Ascending aorta (tissue), 2 donors: ENCODE measurements at places on chromosomes 3 and 15.

DNA sequence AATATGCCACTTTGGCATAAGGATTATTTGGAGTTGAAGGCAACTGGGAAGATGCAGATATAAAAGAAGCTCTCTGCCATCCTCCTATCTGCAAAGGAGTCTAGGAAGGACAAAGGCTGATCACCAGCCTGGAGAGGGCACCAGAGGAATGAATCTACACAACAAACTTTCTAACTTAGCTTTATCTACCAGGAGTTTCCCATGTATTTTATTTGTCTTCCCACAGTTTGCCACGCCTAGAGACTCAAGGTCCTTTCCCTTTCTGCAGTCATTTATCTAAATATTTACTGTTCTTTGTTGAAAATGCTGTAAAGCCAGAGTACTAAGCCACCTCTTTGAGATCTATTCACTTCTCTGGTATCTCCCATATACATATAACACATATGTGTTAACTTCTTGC lies 32.2 kb downstream of the GPR176 start:
- DNase-seq: no peak

- no peak for DNase-seq
Measured at GRCh38 chr3:111963424-111963823, 15.4 kb upstream of the ABHD10 start.

- no peak for DNase-seq
Measured at GRCh38 chr3:48370333-48370713, 1.7 kb upstream of the FBXW12 start.

DNA sequence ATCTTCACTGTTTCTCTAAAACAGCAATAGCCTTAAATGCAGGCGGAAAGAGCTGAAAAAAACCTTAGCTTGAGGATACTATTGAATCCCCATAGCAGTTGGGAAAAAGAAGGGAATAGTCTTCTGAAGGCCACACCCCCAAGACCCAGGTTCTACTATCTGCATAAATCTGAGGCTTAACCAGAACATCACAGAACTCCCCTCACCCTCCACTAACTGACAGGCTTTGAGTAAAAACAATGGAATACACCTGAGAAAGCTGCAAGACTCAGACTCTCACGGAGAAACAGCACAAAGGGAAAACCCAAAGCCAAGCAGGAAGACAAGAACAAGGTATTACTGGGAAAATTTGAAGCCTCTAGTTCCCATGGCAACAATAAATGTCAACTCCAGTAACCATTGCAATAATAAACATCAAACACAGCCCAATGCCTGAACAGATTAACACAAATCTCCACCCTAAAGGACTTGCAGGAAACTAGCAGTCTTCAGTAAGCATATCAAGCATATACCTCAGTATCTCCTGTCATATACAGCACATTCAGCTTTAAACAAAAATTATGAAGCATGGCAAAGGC lies 56.4 kb downstream of the TMCC1 start:
- no peak for DNase-seq

GRCh38 chr15:95556866-95557225 lies 773.7 kb upstream of the NR2F2 start:
- no peak for DNase-seq

- DNase-seq: peak; percentile 59
Measured at GRCh38 chr3:39267631-39268548, 11.9 kb downstream of the CX3CR1 start.

DNA sequence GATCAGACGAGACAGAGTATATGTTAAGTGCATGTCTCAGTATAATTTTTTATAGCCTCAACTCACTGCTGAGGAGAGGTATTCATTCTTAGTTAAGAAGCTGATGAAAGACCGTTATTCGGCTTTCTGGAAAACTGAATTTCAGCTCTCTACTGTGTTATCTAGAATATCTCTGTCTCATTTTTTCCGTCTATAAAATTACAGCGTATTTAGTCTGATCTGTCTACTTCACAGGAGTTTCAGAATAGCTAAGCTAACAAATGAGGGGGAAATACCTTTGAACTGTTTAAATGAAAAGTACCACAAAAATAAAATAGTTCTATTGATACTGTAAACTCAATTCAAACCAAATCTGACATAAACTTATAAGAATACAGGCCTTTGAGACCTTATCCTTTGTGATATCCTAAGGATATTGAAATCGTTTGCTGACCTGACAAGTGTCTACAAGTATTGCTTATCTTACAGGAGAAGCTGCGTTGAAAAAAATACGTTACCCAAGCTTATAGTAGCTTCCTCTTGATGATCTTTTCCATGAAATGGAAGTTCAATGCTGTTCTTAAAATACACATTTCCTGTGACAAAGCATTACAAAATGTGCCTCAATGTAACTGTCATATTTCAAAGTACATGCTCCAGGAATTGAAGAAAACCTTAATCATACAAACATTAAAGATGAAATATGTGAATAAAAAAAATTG lies 104.6 kb downstream of the IL1RAP start:
- DNase-seq: no peak

- DNase-seq: no peak
Measured at GRCh38 chr3:122627301-122627700, 49.9 kb downstream of the PARP15 start.
